ENCODE measurements at places on chromosomes 16 and 17.

- no peak for DNase-seq
These were observed 573.9 kb downstream of the KCNJ18 start for GRCh38 chr17:22266231-22266630.

- DNase-seq: no peak
These were observed 91.9 kb upstream of the CBX4 start for GRCh38 chr17:79930877-79931816.

DNA sequence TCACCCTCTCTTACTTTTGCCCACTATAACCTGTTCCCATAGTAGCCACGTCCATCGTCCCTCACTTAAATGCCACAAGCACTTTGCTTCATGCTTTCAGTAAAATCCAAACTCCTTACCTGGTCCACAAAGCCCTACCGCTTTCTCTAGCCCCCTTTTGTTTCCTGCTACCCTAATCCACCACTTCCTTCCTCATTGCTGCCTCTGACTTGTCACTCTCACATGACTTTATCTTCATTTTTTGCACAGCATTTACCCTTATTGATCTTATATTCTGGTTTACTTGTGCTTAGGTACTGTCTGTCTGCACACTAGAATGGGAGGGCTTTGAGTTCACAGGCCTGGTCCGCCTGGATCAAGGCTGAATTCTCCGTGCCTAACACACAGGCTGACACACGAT is 340.0 kb downstream of the XYLT1 start:
- DNase-seq: peak; percentile 31

- no peak for DNase-seq
These were observed 87.8 kb downstream of the TUBD1 start for GRCh38 chr17:59804901-59805465.

DNA sequence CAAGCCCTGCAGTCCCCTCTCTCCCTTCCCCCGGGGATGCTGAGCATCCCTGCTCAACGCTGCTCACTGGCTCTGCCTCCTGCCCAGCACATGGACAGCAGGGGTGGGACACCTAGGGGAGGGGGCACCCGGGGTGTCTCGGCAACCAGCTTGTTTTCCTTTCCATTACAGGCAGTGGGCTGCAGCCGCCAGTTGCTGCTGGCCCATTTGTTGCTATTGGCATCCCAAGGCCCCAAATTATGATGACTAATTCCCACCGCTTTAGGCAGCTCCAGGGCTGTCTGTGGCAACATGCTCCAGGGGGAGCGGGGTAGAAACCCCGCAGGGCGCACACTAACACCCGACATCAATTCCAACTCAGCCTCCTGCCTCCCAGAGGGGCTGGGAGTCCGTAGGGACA is 4.9 kb downstream of the SDK2 start:
- DNase-seq: no peak

- no peak for DNase-seq
These were observed 3.0 kb upstream of the MT1A start for GRCh38 chr16:56635441-56635967.

GRCh38 chr16:87464691-87465300 is 28.0 kb downstream of the ZCCHC14 start:
- DNase-seq: peak; percentile 37

DNA sequence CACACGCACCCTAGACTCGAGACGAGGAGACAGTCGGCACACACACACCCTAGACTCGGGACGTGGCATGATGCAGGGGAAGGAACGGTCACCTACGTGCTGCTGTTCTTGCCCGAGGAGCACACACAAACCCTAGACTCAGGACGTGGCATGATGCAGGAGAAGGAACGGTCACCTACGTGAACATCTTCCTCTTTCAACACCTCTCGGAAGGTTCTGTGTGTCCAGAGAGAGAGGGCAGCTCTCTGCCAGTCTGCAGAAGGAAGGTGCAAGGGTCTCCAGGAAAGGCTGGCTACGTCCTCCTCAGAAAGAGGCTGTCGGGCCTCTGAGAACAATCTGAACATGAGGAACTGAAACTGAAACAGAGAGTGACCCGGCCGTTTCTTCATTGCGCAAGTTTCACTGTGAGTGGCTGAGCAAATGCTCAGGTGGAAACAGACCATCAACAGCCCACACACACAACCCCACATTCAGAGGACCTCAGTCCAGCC is 43.4 kb downstream of the ZNF276 start:
- peak; percentile 76 for DNase-seq

DNA sequence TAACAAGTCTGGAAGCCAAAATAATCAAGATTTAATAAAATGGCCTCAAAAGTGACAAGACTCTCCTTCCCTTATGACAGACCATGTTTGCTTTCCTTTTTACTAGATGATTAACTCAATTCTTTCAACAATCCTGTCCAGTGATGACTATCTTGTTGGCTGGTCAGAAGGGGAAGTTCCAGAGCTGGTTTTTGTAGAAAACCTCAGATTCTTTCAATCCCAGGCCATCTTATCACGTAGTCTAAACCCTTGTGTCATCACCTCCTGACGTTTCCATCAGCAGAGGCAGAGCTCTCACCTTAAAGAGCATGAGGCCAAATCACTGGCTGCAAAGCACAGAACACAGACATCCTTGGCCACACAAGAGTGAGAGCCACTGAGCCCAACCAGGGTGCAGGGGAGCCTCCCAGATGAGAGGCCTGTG is 125.3 kb downstream of the ANKRD11 start:
- no peak for DNase-seq

GRCh38 chr17:81551458-81552243 is 502 bp downstream of the FAAP100 start:
- no peak for DNase-seq

GRCh38 chr16:54944002-54944401 is 13.3 kb downstream of the IRX5 start:
- no peak for DNase-seq

DNA sequence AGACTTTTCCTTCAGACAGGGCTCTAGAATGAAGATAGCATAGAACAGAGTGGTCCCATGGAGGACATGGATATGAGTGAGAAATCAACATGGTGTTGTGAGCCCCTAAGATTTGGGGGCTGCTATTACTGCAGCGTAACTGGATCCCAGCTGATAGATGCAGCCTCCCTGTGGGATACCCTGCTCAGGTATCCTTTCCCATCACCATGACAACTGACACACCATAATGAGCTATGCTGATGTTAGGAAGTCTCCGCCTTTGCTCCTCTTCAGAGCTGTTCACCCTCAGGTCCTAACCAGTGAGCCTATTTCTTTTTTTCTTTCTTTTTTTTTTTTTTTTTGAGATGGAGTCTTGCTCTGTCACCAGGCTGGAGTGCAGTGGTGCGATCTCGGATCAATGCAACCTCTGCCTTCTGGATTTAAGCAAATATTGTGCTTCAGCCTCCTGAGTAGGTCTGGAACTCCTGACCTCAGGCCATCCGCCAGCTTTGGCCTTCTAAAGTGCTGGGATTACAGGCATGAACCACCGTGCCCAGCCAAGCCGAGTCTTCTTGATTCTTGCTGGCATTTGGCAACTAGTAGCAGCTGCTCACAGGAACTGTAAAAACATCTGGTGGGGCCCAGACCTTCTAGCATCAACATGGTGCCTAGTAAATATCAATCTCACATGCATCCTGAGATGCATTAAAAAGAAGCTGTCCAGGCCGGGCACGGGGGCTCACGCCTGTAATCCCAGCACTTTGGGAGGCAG is 17.1 kb downstream of the STX4 start:
- no peak for DNase-seq

GRCh38 chr16:82891918-82892317 is 265.1 kb downstream of the CDH13 start:
- DNase-seq: no peak

All from activated CD8-positive, alpha-beta T cell treated with anti-CD3 and anti-CD28 coated beads, Interleukin-2, amount 10 ng/mL, durations not matched to agents 7 days and 5 days (primary cell).